Activated T-helper 1 cell treated with anti-CD3 and anti-CD28 coated beads, Interleukin-12 subunit alpha, Interleukin-12 subunit beta, Interleukin-2, Interleukin-4 antibody, amounts not matched to agents 30 ng/mL and 10 ng/mL and 1 ng/mL, durations not matched to agents 14 hours and 24 hours and 36 hours (primary cell): ENCODE measurements at places on chromosomes 2 and 18.

- H3K27ac ChIP-seq = peak overlapping the region; percentile 92
- peak overlapping the region; percentile 86 for H3K4me3 ChIP-seq
- H3K27me3 ChIP-seq = peaks cover 2% of the 10 kb centered on the region
- DNase-seq = no peak
Observed at GRCh38 chr18:5294113-5294456, 1.4 kb downstream of the ZBTB14 start.

GRCh38 chr2:101736861-101737291, 39.4 kb downstream of the MAP4K4 start:
- H3K4me3 ChIP-seq = no peak overlapping the region
- H3K36me3 ChIP-seq = no peaks in the 10 kb centered on the region
- peaks cover 69% of the 10 kb centered on the region for H3K4me1 ChIP-seq
- DNase-seq = no peak
- peak overlapping the region; percentile 37 for H3K27ac ChIP-seq

- no peak overlapping the region for H3K4me3 ChIP-seq
- H3K4me1 ChIP-seq = no peaks in the 10 kb centered on the region
- H3K36me3 ChIP-seq = no peaks in the 10 kb centered on the region
- no peak for DNase-seq
Observed at GRCh38 chr2:188892636-188893035, 81.5 kb upstream of the COL3A1 start.

- no peak for DNase-seq
- H3K4me3 ChIP-seq = no peak overlapping the region
- no peak overlapping the region for H3K27ac ChIP-seq
- H3K4me1 ChIP-seq = no peaks in the 10 kb centered on the region
- H3K27me3 ChIP-seq = peaks cover 4% of the 10 kb centered on the region
Observed at GRCh38 chr2:236631281-236631855, 61.7 kb downstream of the ACKR3 start.

GRCh38 chr2:105782123-105782522, 37.4 kb downstream of the NCK2 start:
- no peak for DNase-seq
- H3K27ac ChIP-seq = peak overlapping the region; percentile 27
- H3K36me3 ChIP-seq = peaks cover 14% of the 10 kb centered on the region

DNA sequence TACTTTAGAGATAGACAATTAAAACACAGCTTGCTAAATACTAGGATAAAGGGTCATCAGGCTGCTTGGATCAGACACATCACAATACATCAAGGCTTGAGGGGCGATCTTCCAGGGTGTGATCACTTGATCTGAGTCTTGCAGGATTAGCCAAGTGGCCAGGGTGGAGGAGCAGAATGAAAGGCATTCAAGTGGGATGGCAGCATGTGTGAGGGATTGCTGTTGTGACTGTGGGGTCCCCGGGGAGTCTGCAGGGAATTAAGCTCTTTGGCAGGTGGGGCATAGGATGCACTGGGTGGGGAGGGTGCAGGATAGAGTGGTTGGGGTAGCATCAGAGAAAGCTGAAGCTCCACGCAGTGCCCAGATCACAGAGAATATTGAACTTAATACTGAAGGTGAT, 58.0 kb upstream of the TMEM163 start:
- no peaks in the 10 kb centered on the region for H3K36me3 ChIP-seq
- no peaks in the 10 kb centered on the region for H3K4me1 ChIP-seq
- peaks cover 5% of the 10 kb centered on the region for H3K27me3 ChIP-seq
- no peak overlapping the region for H3K27ac ChIP-seq

- no peak for DNase-seq
- no peaks in the 10 kb centered on the region for H3K36me3 ChIP-seq
- no peak overlapping the region for H3K27ac ChIP-seq
- H3K4me3 ChIP-seq = no peak overlapping the region
Observed at GRCh38 chr2:16270441-16270840, 330.1 kb downstream of the MYCN start.

- no peaks in the 10 kb centered on the region for H3K27me3 ChIP-seq
- H3K4me1 ChIP-seq = peaks cover 30% of the 10 kb centered on the region
- no peak for DNase-seq
- H3K36me3 ChIP-seq = peaks cover 27% of the 10 kb centered on the region
- H3K4me3 ChIP-seq = peak overlapping the region; percentile 85
- H3K27ac ChIP-seq = peak overlapping the region; percentile 76
Observed at GRCh38 chr2:241635756-241636155, 1.2 kb downstream of the THAP4 start.

DNA sequence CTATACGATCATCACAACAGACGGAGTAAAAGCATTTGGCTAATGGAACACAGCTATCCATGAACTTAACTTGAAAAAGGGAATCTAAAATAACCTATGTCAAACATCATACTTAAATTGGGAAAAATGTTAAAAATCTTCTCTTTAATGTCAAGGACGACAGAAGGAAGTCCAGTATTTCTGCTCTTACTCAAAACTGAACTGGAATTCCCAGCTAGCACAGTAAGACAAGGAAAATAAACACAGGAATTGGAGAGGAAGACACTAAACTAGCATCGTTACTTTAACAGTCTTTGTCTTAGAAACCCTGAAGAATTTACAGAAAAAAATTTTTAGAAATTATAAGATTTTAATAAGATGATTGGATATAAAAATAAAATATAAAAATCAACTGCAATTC, 112.6 kb downstream of the HDAC4 start:
- peaks cover 19% of the 10 kb centered on the region for H3K36me3 ChIP-seq
- peak overlapping the region; percentile 48 for H3K27ac ChIP-seq
- H3K4me3 ChIP-seq = no peak overlapping the region
- peaks cover 70% of the 10 kb centered on the region for H3K4me1 ChIP-seq
- no peak for DNase-seq

DNA sequence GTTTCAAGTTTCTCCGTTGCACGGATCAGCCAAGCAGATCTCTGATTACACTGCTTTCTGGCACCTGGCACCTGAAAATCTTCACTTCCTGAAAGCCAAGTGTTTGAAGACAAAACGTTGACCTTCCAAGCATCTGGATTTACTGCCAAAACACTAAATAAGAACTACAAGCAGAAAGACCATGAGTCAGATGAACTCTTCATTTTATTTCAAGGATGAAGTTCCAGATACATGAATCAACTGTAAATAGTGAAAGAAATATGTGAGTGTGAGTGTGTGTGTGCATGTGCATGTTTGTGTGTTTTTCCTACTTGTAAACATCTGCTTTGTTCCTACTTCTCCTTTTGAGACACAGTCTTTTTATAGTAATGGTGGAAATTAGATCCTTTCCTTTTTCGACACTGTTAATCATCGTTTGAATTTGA, 60.0 kb upstream of the DTNA start:
- no peak overlapping the region for H3K27ac ChIP-seq
- no peaks in the 10 kb centered on the region for H3K4me1 ChIP-seq
- no peak overlapping the region for H3K4me3 ChIP-seq

DNA sequence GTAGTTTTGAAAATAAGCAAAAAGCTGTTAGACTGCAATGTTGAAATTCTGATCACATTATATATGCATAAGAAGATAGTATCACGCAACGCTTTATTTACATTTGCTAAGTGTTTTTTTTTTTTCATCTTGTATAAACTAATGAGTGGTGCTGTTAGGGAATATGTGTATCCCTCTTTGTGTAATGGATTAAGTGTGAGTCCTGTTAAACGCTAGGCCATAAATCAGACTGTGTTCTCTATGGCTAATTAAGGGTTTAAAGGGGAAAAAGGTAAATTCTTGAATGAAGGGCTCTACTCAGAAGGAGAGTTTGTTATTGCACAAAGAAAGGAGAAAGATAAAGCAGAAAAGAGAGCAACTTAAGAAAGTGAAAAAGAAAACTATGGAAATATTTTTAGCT, 4.8 kb upstream of the ASXL3 start:
- H3K4me1 ChIP-seq = no peaks in the 10 kb centered on the region
- no peak overlapping the region for H3K4me3 ChIP-seq
- DNase-seq = no peak
- H3K27ac ChIP-seq = no peak overlapping the region

DNA sequence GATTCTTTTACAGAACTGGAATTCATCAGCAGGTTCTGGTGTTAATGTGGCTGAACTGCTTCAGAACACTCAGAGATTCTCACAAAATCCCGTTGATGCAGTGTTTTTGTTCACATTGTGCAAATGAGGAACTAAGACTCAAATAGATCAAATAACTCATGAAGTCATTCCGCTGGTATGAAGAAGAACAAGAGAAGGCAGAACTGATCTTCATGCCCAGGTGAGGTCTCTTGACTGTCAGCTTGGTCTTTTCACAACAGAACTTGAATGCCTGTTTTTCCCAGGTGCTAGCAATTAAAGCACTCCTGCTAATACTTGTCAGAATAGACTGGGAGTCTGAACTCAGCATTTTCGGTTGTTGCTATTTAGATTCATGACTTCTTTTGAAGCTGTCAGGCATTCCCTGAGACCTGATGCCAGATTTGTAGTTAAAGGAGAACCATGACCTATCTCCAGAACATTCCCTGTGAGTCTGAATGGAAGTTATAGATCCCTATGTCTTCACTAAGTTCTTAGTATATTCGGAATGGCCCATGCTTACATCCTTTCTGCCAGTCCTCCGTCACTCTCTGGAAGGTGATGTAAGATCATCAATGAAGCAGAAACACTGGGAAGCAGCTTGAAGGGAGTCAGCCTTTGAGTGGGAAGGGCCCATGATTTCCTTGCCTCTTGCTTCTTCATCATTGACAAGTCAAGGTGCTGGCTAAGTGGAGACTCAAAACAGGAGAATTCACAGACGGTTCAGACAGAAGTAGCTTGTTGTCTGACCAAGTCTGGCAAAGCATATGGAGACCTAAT, 155.7 kb downstream of the MTCL1 start:
- DNase-seq = no peak
- no peak overlapping the region for H3K4me3 ChIP-seq
- H3K36me3 ChIP-seq = no peaks in the 10 kb centered on the region
- H3K27me3 ChIP-seq = no peaks in the 10 kb centered on the region
- no peak overlapping the region for H3K27ac ChIP-seq

DNA sequence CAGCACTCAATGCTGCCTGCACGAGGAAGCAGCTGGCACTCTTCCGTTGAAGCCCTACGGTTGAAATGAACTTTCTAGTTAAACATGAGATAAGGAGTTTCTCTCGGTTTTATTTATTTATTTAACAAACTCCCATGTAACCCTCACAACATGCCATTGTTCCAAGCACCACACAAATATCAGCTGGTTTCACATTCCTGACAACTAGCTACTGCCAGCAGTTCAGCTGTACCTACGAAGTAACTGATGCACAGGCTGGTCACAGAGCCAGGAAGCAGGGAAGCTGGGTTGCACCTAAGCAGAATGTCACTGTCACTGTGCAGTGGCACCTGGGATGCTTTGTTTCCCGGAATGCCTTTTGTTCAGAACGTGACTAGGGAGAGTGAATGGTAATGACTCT, 18.1 kb downstream of the TIMM21 start:
- H3K4me1 ChIP-seq = no peaks in the 10 kb centered on the region
- peaks cover 5% of the 10 kb centered on the region for H3K27me3 ChIP-seq

DNA sequence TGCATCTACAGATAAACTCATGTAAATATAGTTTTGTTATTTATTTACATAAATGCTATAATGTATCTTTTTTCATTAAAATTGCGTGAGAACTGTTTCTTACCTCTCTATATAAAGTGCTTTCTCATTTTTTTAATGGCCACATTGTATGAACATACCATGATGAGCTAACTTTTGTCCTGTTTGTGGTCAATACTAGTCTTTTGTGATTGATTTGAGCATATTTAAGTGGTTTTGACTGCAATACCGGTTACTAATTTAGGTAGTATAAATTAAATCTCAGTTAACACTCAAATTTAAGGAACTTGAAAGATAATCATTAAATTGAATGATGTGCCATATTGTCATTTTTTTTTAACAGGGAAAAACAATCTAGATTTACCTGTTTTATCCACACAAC, 108.2 kb downstream of the HAUS1 start:
- H3K27me3 ChIP-seq = no peaks in the 10 kb centered on the region
- DNase-seq = no peak
- peaks cover 27% of the 10 kb centered on the region for H3K36me3 ChIP-seq
- no peak overlapping the region for H3K4me3 ChIP-seq

DNA sequence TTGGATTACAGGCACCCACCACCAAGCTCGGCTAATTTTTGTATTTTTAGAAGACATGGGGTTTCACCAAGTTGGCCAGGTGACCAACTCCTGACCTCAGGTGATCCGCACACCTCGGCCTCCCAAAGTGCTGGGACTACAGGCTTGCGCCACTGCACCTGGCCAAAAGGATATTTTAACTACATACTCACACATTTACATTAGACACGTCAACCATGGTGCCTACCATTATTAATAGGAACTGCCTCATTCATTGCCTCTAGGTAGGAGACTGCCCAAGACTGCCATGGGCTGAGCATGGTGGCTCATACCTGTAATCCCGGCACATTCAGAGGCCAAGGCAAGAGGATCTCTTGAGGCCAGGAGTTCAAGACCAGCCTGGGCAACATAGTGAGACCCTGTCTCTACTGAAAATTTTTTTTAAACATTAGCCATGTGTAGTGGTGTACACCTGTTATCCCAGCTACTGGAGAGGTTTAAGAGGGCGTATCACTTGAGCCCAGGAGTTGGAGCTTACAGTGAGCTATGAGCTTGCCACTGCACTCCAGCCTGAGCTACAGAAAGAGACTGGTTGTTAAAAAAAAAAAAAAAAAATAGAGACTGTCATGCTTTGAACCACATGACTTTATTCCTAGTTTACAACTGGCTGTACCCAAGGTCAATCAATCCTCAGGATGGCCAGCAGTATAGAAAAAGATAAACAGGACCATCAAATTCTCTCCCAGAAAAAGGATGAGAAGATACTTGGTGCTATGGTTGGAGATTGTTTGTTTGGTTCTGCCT, 31.1 kb upstream of the EPC2 start:
- H3K36me3 ChIP-seq = peaks cover 3% of the 10 kb centered on the region
- peaks cover 4% of the 10 kb centered on the region for H3K27me3 ChIP-seq
- DNase-seq = no peak
- H3K27ac ChIP-seq = no peak overlapping the region

DNA sequence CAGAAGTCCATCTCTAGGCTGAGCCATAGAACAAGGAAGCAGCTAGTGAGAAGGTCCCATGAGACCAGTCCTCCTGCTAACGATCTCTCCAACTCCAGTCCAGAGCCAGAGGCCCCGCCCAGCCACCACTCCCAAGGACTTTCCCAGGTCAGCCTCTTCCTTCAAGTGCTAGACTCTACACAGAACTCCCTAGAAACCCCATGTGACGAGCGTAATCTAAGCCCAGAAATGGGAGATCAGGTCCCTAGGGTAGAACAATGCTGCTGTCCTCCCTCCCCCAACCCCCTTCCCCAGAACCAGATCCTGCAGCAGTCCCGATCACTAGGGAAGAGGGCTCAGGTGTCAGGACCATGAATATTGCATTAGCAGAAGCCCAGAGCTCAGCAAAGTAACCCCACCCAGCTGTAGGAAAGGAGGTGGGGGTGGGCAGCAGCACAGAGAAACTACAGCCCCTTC, 6.9 kb downstream of the DCTN1 start:
- no peak overlapping the region for H3K4me3 ChIP-seq
- no peaks in the 10 kb centered on the region for H3K27me3 ChIP-seq
- DNase-seq = no peak
- no peak overlapping the region for H3K27ac ChIP-seq

GRCh38 chr18:71707400-71707799, 836.7 kb downstream of the CBLN2 start:
- no peaks in the 10 kb centered on the region for H3K36me3 ChIP-seq
- no peak for DNase-seq
- no peak overlapping the region for H3K4me3 ChIP-seq
- H3K27me3 ChIP-seq = no peaks in the 10 kb centered on the region
